Activated CD8-positive, alpha-beta memory T cell treated with anti-CD3 and anti-CD28 coated beads for 1 hour (primary cell): ENCODE measurements at places on chromosomes 3 and 15.

DNA sequence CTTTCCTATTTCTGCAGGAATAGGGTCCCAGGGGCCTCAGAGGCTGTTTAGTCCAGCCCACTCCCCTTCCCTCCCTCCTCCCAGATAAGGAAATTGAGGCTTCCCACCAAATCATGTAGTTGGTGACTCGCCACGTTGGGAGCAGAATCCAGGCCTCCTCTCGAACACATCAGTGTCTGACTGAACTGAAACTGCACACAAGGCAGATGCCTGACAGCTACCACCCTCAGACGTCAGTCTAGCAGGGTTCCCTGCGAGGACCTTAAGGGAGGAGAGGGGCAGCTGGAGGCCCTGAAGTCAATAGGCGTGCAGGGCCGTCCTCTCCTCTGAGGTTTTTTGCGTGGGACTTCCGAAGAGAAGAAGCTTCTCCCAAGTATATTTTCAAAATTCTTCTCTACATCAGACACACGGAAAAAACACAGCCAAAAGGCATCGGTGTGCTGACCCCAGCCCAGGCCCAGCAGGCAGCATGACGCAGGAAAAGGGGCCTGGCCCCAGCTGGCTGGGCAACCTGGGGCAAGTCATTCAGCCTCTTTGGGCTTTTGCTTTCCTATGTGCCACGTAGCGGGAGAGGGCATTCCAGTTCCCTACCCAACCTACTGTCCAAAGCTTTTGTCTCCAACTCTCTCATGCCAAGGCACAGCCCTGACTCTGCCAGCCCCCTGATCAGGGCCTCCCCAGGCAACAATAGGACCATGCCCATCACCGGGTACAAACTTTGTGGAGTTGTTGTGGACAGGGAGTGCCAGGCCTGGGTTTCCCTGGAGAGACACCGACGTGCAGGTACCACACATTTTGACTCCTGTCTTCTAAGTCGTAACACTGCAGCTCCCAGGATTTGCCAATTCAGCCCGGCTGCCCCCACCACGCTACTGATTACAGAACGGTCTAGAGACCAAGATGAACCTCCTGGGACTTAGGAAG lies 283.1 kb downstream of the XXYLT1 start:
- no peak for DNase-seq

DNA sequence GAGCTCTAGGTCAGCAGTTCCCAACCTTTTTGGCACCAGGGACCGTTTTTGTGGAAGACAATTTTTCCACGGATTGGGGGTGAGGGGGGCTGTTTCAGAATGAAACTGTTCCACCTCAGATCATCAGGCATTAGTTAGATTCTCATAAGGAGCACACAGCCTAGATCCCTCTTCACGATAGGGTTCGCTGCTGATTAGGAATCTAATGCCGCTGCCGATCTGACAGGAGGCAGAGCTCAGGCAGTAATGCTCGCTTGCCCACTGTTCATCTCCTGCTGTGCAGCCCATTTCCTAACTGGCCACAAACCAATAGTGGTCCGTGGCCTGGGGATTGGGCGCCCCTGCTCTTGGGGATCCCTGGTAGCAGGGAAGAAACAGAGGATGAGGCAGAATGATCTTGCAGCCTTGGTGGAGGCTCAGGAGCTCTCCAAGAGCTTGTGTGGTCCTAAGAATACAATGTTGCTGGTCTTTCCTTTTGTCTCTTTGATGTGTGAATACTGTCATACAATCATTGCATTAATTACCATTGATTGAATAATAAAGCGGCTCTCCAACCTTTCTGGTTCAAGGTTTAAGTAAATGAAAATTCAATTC lies 183.2 kb downstream of the FNDC3B start:
- DNase-seq: no peak

DNA sequence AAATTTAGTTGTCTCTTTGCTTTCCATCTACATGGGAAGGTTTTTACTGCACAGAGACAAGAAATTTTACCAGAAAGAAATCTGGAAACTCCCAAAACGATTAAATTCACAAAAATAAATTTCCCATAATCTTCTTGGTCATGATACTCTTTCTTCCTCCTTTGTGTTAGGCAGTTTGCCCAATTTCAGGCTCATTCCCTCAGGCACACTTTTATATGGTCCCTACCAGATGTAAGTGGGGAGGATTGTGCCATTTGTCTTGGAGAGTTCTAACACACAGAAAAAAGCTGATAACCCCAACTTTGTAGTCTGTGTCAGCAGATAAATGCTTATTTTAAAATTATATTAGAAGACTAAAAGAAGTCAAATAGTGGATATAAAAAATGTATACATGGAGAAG lies 49.1 kb upstream of the CCDC50 start:
- no peak for DNase-seq

DNA sequence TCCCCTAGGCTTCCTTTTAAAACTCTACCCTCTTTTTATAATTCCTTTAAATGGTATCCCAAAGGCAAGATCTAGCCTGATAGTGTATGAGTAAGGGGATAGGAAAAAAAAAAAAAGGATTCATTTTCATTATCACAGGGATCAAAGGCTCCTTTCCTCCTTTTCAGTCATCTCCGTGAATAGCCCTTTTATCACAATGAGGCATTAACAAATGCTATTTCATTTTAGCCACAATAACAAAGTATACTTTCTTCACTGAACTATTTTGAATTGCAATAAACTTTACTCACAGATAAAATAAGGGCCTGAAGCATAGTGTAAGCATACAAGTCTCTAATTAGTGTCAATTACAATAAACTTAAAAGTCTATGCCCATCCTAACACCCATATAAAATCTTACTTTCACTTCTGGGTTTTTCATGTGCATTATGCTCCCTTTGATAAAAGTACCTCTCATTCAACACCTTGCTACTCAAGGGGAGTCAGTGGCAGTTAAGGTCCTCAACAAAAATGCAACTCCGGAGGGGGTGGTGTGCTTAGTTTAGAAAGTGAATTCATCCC lies 8.6 kb downstream of the HIGD1A start:
- DNase-seq: no peak

DNA sequence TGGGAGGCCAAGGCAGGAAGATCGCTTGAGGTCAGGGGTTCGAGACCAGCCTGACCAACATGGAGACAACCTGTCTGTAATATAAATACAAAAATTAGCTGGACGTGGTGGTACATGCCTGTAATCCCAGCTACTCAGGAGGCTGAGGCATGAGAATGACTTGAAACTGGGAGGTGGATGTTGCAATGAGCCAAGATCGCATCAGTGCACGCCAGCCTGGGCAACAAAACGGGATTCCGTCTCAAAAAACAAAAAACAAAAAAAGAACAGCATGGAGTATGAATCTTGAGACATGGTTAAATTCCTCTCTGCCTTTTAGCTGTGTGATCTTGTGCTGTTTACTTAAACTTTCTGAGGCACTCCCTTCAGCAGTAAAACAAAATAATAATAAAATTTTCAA lies 244.9 kb downstream of the FGF12 start:
- no peak for DNase-seq

GRCh38 chr15:45268135-45268534 lies 16.1 kb downstream of the SLC28A2 start:
- no peak for DNase-seq

GRCh38 chr15:90594301-90594738 lies 64.6 kb downstream of the CRTC3 start:
- peak; percentile 67 for DNase-seq

DNA sequence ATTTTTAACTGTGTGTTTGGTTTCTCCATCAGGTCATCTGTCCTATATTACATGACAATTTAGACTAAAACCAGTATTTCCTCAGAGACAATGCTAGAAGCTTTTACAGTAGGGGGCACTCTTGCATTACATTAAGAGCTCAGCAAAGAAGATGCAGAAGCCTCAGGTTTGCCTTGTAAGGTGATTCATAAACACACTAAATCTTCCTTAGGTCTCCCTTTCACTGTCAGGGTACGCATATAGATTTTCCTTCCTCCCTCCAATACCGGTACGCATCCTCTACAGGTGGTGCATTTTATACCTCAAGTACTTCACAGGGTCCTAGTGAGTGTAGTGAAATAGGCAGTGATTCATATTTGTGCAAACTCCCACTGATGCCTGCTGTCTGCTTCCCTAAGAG lies 46.5 kb downstream of the CD86 start:
- DNase-seq: no peak

DNA sequence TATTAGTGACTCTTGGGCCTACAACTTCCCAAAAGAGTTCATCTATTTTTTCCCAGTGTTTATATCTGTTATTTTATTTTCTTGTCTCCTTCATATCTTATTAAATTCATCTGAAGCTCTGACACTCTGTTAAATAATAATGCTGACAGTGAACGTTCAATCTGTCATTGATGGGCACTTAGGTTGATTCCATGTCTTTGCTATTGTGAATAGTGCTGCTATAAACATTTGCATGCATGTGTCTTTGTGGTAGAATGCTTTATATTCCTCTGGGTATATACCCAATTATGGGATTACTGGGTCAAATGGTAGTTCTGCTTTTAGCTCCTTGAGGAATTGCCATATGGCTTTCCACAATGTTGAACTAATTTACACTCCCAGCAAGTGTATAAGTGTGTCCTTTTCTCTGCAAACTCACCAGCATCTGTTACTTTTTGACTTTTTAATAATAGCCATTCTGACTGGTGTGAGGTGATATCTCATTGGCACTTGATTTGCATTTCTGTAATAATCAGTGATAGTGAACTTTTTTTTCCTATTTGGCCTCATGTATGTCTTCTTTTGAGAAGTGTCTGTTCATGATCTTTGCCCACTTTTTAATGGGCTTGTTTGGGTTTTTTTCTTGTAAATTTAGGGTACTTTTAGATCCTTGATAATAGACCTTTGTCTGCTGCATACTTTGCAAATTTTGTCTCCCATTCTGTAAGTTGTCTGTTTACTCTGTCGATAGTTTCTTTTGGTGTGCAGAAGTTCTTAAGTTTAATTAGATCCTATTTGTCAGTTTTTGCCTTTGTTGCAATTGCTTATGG lies 122.5 kb downstream of the LEKR1 start:
- no peak for DNase-seq

- no peak for DNase-seq
These were observed 13.1 kb upstream of the KY start for GRCh38 chr3:134663721-134664456.

DNA sequence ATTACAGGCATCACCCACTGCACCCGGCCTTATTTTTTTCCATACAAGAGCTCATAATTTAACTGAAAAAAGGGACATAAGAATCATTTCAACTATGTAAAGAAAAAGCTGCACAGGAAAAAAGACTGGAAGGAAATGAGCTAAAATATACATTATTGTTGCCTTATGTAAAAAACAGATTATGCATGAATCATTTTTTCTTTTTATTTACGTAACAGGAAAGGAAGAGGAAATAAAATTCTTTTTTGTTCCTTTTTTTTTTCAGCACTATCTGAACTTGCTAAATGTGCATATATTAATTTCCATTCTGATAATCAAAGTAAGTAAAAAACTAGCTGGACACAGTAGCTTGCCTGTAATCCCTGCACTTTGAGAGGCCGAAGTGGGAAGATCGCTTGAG lies 12.1 kb downstream of the KIF9 start:
- DNase-seq: no peak

DNA sequence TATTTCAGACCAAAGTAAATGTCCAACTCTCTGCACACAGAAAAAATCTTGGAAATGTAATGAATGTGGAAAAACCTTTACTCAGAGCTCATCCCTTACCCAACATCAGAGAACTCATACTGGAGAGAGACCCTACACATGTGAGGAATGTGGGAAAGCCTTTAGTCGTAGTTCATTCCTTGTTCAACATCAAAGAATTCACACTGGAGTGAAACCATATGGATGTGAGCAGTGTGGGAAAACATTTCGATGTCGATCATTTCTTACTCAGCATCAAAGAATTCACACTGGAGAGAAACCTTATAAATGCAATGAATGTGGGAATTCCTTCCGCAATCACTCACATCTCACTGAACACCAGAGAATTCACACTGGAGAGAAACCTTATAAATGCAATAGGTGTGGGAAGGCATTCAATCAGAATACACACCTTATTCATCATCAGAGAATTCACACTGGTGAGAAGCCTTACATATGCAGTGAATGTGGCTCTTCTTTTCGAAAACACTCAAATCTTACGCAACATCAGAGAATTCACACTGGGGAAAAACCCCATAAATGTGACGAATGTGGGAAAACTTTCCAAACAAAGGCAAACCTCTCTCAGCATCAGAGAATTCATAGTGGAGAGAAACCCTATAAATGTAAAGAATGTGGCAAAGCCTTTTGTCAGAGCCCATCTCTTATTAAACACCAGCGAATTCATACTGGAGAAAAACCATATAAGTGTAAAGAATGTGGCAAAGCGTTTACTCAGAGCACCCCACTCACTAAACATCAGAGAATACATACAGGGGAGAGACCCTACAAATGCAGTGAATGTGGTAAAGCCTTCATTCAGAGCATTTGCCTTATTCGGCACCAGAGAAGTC lies 8.0 kb upstream of the ZNF501 start:
- DNase-seq: no peak

- DNase-seq: no peak
These were observed 55.9 kb downstream of the PGPEP1L start for GRCh38 chr15:98951493-98952320.

DNA sequence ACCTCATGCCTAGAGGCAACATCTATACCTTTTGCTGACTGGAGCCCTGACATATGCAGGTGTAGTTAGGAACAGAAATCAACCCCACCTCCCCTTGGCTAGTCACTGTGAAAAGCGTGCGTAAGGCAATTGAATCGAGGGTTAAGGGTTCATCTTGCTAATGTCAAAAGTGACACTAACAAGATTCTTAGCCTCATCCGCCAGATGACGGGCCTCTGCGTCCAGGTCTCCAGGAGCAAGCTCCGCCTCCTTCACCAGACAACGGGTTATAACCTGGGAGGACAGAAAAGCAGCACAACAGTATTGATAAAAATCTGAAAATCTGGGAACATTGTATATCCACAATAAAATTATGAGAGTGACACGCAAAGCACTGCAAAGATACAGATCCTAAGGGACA lies 4.7 kb downstream of the SELENOS start:
- DNase-seq: no peak

- DNase-seq: no peak
These were observed 70.4 kb upstream of the OXTR start for GRCh38 chr3:8839607-8840325.

GRCh38 chr3:154122552-154122911 lies 1.3 kb downstream of the ARHGEF26 start:
- DNase-seq: no peak

DNA sequence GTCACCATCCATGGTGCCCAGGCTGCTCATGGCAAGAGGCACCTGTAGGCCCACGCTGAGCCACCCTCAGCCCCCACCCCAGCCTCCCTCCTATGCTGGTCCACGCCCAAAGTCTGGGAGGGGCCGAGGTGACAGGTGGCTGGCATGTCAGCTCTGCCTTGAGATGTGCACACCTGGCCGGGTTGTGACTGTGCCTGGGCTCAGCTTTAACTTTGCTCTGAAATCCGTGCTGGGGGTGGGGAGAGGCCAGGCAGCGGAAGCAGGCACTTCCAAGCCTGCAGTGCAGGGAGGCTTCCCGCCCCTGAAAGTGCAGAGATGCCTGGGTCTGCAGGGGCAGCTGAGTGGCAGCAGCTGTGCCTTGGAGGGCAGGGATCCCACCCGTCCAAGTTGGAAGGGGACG lies 1124.8 kb downstream of the SI start:
- no peak for DNase-seq

- no peak for DNase-seq
These were observed 390.3 kb upstream of the DPH6 start for GRCh38 chr15:35936284-35936683.
